ENCODE measurements at places on chromosomes 11 and 22.

GRCh38 chr11:86172894-86173293, 71.7 kb upstream of the EED start:
- DNase-seq, result no peak

- DNase-seq, result no peak
These were observed 21.9 kb upstream of the RTL6 start for GRCh38 chr22:44519886-44520285.

- DNase-seq, result peak; percentile 50
These were observed 1.9 kb upstream of the SSH3 start for GRCh38 chr11:67301313-67301921.

- no peak for DNase-seq
These were observed 19.6 kb upstream of the LIMK2 start for GRCh38 chr22:31192513-31192912.

DNA sequence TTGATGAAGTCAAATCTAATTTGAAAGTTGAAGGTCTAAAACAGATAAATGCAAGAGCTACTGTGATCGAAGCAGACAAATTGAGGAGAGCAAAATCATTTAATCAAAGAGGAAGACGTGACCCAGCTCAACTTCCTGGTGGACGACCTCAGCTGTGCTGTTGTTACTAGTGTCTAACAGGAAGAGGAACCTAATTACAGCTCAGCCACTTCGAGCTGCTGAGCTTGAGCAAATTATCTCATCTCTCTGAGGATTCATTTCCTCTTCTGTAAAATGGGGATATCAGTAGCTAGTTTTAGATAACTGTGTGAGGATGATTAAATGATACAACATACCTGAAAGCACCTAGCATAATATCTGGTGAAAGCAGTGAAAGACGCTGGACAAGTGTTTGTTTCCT, 48.6 kb upstream of the OLFML1 start:
- DNase-seq, result no peak

DNA sequence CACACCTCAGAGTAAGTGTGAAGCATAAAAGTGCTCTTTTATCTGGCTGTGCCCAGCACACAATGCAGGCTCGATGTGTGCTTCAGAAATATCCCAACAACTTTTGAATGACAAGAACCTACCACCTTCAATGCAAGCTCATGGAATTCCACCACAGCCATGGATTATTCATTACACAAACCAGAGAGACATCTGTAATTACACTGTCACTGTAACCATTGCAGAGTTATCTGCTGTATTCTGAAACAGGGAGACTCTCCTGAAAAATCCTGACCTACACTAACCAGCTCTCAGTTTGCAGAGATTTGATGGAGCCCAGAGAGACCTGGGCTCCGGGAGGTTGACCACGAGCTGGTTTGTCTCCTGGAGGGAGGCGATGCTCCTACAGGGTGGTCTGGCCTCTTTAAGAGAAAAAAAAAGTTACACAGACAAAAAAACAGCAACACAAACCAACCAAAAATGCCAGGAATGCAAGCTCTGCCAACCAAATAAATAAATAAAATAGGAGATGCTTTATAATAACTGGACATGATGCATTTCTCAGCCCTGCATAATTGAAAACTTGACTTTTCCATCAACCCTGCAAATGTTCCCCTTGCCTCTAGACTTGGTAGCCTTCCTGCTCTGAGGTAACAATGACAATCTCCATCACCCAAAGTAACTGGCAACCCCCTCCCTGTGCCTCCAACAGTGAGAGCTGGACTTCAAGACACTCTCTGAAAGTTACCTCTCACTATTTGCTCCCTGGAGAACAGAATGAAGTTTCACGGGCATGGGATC, 69.7 kb downstream of the ETS1 start:
- no peak for DNase-seq

GRCh38 chr11:71252770-71253730, 673 bp upstream of the SHANK2 start:
- DNase-seq, result no peak

GRCh38 chr11:58567889-58568512, 7.7 kb downstream of the LPXN start:
- no peak for DNase-seq

GRCh38 chr11:73334384-73335203, 26.5 kb downstream of the ARHGEF17 start:
- DNase-seq, result peak; percentile 90

DNA sequence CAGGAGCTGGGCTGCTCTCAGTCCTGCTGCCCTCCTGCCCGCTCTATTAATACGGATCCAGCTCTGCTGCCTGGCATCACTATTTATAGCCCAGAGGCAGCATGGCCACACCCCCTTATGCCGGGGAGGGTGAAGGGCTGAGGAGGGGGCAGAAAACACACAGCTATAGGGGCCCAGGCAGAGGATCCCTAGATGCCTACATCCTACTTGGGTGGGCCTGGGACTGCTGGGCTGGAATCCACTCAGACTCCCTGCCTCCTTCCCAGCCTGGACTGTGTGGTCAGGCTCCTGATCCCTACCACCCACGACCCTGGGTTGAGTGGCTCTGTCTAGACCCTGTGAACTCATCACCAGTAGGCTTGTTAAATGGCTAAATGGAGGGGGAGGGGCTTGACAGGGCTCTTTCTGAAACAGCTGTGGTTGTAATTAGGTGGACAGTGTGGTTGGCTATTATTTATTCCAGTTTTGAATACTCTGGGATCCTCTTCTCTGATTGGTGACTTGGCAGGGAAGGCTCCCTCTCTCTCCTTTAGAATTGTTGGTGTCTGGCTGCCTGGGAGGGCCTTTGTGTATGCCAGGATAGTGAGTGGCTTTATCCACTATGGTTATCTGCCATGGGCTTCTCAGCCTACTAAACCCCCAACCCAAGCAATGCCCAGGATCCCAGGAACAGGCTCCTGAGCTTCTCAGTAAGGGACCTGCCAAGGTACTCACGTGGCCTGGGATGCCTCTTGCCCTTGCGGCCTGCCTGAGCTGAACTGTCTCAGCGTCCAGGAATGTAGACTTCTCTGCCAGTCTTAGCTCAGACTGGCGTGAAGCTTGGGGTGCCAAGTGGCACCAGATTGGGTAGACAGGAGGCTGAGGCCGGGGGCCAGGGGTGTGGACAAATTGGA, 15.2 kb downstream of the PHLDB1 start:
- no peak for DNase-seq

DNA sequence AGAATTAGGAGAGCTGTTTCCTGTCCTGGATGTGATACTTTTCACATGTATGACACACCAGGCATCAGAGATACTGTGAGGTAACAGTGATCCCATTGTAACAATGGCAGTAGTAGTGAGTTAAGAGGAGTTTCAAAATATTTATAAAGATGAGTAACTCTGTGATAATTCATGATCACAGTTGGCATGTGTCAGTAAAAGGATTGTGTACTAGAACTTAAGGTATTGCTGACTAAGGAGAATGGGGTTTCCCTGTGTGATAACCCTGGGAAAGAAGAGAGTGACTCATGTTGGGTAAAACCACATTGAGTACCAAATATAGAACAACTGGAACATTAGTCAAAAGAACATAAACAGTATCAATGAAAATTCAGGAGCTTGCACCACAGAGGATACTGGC, 22.9 kb upstream of the SLC5A1 start:
- no peak for DNase-seq

- no peak for DNase-seq
These were observed 78.4 kb downstream of the MYO7A start for GRCh38 chr11:77206264-77207018.
